NCI-H2029 treated with DMSO at 0.1 percent for 48 hours (cell line): ENCODE measurements at places on chromosomes 12 and 14.

GRCh38 chr12:132046561-132046960 lies 96.8 kb downstream of the EP400 start:
- no peak for DNase-seq

DNA sequence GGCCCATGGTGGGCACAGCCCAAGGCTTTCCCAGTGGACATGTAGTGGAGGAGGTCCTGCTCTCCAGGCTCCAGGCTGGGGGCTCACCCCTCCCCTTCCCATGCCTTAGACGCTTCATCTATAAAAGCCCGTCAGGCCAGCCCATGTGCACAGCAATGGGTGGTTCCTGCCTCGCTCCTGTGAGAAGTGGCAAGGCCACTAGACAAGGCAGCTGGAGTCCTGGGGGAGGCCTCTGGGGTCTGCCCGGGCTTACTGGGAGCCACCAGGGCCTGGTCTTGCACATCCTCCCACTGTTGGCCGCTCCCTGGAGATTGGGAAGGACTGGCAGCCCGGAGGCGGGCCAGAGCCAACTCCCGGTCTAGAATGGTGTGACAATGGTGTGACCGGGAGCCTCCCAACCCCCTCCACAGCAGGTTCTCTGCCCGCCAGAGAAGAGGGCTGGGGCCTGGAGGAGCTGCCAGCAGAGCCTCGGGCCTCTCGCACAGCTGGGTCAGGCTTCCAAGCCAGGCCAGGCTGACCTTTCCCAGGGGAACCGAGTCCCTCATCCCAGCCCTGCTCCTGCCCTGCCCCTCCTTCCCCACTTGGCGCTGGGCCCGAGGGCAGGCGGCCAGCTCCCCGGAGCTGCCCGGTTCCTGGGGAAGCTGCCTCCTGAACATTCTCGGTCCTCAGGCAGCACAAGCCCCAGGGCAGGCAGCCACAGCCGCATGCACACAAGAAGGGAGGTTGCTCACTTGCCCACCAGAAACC lies 97.9 kb downstream of the RFLNA start:
- DNase-seq = no peak

DNA sequence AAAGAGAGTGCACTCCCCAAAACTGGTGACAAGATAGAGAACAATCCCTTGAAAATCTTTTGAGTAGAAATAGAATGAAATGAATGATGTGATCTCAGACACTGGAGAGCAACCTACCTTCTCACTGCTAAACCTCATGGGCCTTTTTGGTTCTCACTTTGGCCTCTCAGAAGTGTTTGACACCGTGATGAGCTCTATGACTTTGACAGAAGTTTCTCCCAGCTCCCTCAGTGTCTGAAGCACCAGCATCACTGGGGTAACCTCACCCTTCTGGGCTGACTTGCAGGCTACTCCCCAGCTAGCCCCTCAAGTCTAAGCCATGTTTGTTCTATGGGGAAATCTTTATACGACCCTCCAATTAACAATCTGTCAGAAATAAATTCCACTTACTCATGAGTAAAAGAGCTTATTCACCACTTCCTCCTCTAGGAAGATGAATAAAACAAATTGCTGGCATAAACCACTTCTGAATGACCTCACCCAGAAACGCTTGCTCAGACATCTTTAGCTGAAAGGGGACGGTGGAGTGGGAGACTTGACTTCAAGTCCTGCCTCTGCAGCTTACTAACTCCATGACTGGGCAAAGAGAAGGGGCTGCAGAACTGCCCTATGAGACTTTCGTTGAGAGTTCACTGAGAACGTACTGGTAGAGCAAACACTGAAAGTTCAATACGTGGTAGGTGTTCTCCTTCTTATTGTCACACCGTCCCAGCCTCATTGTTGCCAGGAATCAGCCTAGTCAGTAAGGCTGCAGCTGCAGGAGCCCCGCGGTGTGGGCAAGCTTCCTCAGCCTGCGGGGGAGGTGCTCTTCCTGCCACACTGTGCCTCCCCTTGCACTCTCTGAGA lies 46.5 kb downstream of the ST8SIA1 start:
- no peak for DNase-seq

DNA sequence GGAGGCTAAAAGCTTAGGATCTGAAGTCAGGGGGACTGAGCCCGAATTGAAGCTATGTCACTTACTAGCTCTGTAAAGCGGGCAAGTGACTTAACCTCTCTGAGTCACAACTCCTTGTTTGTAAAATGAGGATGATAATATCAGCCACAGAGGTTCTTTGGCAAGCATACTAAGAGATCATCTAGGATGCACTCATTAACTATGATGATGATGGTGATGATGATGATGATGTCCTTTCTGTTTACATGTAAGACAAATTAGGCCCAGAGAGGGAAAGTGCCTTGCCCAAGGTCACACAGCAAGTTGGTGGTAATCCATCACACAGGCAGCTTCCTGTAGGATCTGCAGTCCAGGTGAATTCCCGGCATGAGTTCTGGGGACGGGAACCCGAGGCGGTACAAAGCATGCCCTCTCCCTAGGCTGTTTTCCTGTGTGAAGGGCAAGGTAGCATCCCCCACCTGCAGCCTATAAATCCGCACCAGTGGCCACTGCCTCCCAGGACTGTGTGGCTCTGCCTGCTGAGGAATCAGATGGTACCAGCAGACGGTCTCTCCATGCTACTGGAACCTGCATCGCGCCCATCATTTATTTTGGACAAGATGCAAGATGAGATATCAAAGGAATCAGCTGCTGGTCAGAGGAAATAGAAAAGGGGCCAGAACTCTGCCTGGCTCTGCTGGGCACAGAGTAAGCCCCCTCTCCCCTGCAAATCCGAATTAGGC lies 55.2 kb downstream of the MAP1LC3B2 start:
- DNase-seq = no peak

GRCh38 chr12:129103231-129103630 lies 250.0 kb downstream of the GLT1D1 start:
- DNase-seq = no peak

DNA sequence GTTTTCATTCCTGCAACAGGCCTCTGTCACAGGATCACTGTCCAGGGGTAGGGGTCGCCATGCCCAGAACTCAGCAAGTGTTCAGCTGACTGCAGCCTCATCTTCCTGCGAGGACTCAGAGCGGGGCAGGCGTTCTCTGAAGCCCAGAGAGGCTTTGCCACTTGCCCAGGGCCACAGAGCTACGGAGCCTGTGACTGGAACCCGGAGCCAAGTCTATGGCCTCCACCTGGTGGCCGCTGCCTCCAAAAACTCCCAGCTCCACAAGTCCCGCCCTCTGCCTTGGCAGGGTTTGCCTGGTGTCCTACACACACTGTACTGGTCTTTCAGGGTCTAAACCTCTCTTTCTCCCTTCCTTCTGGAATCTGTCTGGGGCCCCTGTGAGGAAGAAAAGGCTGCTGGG lies 8.7 kb upstream of the PPP1R13B start:
- DNase-seq = no peak

- no peak for DNase-seq
These were observed 36.6 kb upstream of the SPPL3 start for GRCh38 chr12:120940799-120941198.

DNA sequence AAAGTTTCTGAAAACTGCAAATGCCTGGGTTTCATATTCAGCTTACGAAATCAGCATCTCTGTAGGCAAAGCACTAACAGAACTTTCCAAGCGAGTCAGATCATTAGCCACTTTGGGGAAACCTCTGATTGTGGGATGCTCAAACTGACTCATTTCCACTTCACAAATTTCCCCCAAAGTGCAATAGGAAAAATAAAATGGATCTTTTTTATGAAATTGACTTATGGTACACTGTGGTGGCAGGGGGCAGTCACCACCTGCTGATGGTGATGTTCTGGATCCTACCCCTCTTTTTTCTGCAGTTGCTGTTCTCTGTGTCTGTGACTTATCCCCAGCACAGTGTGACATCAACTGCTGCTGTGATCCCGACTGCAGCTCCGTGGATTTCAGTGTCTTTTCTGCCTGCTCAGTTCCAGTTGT lies 5.6 kb downstream of the TCTN1 start:
- no peak for DNase-seq

DNA sequence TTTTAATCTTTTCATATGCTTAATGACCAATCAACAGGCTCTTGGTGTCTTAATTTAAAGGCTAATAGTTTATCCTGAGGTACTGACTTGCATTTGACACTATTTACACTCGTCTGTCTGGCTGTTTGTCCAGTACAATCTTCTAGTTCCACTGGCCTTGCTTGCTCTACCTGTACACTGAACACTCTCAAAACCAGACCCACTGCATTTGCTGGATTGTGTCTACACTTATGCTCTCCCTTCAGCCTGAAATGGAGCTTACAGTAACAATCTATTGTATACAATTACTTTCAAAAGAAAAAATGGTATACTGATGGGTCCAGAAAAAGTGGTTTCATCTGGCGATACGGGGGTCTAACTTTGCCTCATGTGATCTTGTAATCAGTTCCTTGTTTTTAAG lies 2.3 kb upstream of the ACSS3 start:
- DNase-seq = no peak

- no peak for DNase-seq
These were observed 30.6 kb downstream of the ARF6 start for GRCh38 chr14:49923442-49923841.

DNA sequence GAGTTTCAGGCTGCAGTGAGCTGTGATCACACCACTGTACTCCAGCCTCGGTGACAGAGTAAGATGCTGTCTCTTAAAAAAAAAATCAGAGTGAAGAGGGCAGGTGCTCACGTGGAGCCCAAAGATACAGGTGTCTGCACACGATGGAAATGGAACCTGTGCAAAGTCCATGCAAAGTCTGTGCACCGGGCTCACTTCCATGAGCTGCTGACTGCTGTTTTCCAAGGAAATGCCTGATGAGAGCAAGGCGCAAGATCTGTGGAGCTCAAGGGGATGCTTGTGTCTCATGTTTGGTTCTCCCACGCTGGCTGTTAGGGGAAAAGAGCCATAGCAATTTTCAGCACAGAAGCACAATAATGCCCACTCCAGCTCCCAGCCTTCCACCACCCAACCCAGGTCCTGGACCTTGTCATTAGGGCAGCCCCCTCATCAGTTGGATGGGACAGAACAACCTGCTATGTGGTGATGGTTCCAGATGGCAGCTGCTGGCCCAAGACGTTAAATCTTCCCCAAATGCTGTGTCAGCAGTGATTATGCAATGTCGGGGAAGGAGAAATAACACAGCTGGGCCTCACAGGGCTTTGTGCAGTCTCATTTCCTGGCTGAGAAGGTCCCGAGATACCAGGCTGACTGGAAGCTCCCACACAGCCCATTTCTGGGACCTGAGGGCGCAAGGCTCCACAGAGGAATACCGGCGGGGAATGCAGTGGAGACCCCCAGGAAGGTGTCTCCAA lies 27.9 kb upstream of the DICER1 start:
- DNase-seq = no peak

- no peak for DNase-seq
These were observed 581.0 kb upstream of the TMEM132C start for GRCh38 chr12:127685931-127686330.

- no peak for DNase-seq
These were observed 204.5 kb downstream of the MON2 start for GRCh38 chr12:62670986-62671720.

DNA sequence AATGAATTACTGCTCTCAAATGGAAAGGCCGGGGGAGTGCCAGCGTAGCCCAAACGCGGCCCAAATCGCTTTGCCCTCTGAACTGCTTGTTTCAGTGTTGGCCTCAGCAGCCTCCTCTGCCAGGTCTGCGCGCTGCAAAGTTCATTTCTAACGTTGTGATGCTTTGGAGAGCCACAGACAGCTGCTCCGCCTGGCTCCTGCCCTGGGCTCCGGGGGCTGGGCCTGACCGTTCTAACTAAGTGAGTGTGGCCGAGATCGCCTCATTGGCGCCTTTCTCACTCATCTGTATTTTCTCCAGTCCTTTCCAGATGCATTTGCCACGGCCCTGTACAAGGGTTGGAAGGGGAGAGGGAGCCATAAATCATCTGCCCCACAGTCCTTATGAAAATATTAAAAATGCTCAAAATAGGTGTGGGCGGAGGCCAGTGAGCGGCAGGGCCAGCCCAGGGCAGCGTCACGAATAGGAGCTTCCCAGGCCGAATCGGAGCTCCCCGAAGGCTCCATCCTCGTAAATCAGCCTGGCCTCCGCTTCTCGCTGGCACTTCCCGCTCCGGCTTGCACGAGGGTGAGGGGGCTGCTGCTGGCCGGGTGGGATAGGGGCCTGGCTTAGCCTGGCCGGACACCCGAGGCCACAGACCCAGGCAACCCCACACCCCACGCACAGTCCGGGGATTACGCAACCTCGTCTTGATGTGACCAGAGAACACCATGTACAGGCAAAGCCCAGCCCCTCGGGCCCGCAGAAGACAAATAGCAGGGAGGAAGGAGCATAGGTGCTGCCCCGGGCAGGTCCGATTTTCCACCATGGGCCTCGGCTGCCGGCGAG lies 196.6 kb upstream of the DIO3 start:
- DNase-seq = no peak

DNA sequence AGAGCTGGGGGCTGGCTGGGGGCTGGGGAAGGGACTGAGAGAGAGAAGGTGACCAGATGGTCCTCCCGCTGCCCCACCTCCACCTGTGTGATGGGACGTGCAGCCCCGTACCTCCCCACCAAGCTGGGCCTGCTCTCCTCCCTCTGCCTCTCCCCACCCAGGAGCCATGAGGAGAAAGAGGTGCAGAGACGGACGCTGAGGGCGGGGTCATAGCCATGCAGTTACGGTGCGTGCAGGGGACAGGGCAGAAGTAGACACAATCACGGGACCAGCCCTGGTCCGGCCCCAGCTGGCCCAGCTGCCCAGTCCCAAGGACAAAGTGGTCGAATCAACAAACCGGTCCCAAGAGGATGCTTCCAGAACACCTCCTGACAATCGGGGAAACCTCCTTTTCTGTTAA lies 33.2 kb downstream of the RFLNA start:
- DNase-seq = no peak

GRCh38 chr12:107091989-107092641 lies 1.2 kb downstream of the CRY1 start:
- DNase-seq = peak; percentile 79
